ENCODE measurements at places on chromosomes 6 and 20.

DNA sequence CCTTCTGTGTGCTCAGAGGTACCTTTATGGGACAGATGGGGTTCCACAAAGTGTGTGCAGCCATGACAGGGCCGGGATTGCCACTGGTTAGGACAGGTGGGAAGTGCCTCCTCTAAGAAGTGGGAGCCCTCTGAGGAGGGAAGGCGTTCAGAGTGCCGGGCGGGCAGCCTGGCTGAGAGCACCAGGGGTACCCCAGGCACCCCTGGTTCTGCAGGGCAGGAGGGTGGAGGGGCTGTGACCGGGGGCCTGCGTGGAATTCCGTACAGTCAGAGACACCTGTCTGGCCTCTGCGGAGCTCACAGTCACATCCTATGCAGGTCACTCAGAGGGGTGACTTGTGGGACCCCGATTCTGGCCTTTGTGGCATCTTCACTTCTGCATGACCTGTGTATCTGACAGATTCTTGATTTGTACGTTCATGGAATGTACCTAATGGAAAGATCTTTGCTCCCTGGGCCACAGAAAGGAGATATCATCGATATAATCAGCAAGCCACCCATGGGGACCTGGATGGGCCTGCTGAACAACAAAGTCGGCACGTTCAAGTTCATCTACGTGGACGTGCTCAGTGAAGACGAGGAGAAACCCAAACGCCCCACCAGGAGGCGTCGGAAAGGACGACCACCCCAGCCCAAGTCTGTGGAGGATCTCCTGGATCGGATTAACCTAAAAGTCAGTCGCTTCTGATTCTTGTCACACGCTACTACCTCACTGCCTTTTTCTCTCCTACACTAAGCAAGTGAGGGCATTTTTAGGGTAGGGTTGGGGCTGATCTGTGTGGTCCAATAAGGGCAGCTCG is 190.9 kb downstream of the SASH1 start:
- no peak for DNase-seq

DNA sequence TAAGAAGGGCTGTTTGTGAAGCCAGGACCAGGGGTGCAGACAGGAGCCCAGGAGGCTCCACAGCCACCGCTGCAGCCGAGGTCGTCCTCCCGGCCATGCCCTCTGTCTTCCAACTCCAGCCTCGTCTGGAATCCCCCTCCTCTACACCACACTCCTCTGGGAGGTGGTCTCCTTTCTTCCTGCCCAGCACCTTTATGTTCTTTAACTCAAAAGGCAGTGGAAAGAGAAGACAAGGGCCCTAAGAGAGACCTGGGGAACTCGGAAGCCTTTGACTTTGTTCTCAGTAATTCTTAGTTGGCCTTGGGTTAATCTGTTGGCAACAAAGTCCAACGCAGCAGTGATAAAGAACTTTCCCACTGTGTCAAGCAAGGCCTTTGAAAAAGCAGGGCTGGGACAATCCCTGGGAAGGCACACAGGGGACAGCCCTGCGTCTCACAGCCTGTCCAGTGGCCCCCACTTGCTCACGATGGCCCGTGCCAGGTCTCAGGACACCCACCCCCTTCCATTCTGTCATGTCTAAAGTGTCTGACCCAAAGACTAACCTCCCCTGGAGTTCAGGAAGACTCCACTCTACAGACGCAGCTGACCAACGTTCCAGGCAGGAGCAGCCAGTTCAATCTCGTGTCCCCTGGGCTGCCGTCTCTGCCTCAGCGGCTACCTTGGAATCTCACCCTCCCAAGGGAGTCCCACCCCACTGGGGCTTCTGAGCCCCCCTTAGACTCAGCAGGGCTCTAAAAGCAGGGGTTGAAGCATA is 42.8 kb upstream of the FAM50B start:
- no peak for DNase-seq

- no peak for DNase-seq
These were observed 49.2 kb downstream of the ANKS1A start for GRCh38 chr6:34938268-34938667.

DNA sequence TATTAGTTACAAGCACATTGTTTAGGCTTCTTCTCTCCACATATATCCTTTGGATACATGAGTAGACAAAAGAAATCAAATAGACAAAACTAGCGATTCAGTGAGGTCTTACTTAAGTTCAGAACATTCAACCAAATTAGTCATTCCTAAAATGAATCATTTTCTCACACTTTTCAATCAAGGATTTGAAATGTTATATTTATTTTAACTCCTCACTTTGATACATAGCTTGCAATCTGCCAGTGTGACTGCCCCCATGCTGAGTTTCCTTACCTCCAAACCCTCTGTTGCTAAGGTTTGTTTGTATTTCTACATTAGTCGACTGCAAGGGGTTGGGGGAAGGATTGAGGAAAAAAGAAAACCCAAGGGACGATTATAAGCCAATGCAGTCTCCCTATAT is 3.5 kb upstream of the MOXD1 start:
- no peak for DNase-seq

GRCh38 chr6:90126839-90127238 is 169.8 kb downstream of the BACH2 start:
- no peak for DNase-seq

DNA sequence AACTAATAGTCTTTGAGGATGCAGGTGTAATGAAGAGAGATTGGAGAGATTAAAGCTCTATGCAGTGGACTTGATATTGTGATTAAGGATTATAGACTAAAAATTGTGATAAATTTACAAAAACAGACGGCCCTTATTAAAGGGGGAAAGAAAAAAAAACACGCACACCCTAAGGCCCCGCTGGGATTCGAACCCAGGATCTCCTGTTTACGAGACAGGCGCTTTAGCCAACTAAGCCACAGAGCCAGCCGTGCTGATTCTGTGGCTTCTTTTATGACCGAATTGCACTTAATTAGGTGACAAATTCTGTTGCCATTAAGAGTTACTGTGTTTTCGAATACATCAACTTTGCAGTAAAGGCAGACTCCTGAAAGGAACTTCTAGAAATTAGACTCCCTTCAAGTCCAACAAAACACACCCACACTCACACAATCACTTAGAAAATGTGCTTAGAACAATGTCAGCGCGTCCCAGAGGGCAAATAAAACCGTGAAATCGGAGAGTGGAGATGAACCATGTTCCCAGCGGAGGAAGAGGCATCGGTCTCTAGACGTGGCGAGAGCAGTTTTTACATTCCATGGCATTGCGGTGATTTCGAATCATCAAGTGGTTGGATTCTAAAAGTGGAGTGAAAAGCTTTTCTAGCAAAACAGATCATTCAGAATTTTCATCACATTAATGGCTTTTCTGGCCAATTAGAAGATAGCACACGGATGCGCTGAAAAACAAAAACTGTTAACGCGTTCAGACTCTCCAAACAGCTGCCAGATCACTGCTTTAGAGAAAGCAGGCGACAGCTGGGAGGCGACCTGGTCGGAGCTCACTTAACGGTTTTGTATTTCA is 122.6 kb downstream of the GPX5 start:
- DNase-seq, result no peak

GRCh38 chr6:447381-448165 is 56.0 kb downstream of the IRF4 start:
- DNase-seq, result no peak

DNA sequence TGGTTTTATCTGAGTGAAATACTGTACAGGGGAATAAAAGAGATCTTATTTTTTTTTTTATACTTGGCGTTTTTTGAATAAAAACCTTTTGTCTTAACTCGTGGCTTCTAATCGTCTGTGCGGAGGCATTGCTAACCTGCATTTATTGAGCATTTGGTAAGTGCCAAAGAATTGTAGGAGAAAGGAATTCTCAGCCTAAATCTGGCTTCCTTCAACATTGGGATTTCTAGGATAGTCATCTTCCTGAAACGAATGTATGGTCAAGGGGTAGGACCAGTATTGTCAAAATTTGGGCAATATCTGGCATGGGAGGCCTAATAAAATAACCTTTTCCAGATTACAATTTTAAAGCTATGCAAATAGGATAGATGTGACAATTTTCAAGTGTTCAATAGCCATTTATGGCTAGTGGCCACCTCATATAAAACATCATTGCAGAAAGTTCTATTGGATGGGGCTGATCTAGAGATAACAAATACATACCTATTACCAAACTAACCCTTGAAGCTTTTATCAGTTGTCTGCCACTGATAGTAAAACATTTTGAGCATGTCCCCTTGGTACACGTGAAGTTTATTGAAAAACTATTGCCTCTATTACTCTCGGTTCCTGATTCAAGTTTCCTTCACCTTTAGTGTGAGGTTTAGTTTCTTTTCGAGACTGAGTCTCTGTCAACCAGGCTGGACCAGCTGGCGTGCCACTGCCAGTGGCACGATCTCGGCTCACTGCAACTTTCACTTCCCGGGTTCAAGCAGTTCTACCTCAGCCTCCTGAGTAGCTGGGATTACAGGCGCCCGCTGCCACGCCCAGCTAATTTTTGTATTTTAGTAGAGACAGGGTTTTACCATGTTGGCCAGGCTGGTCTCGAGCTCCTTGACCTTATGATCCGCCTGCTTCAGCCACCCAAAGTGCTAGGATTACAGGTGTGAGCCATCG is 5.6 kb downstream of the PIM1 start:
- no peak for DNase-seq

GRCh38 chr6:7568021-7568420 is 22.0 kb upstream of the SNRNP48 start:
- DNase-seq, result no peak

- peak; percentile 68 for DNase-seq
These were observed 651 bp upstream of the TAPBP start for GRCh38 chr6:33314515-33314942.

GRCh38 chr6:132937466-132937906 is 123.1 kb downstream of the RPS12 start:
- DNase-seq, result no peak

- no peak for DNase-seq
These were observed 101.9 kb downstream of the CD109 start for GRCh38 chr6:73797861-73798260.

DNA sequence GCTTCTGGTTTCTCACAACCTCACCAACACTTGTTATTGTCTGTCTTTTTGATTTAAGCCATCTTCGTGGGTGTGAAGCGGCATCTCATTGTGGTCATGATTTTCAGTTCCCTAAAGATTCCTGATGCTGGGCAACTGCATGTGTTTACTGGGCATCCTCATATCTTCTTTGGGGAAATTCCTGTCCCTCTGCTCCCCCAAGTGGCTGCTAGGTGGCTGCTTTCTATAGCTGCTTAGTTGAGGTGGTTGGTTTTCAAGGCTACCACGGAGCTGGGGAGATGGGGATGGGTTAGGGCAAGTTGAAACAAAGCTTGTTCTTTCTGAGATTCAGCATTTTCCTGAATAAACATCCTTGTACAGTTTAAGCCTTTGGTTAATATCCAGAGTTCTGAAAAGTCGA is 403.9 kb upstream of the SULF2 start:
- no peak for DNase-seq

- peak; percentile 64 for DNase-seq
These were observed 44.5 kb downstream of the NCOA7 start for GRCh38 chr6:125835221-125835744.

All from amniotic stem cell (primary cell).